CD4-positive, alpha-beta T cell treated with Interleukin-15 for 1 hour (primary cell): ENCODE measurements at places on chromosomes 1 and 21.

GRCh38 chr1:36922593-36923426 lies 111.5 kb downstream of the GRIK3 start:
- DNase-seq, result no peak

- DNase-seq, result no peak
Observed at GRCh38 chr1:51420867-51421627, 90.7 kb upstream of the TTC39A start.

DNA sequence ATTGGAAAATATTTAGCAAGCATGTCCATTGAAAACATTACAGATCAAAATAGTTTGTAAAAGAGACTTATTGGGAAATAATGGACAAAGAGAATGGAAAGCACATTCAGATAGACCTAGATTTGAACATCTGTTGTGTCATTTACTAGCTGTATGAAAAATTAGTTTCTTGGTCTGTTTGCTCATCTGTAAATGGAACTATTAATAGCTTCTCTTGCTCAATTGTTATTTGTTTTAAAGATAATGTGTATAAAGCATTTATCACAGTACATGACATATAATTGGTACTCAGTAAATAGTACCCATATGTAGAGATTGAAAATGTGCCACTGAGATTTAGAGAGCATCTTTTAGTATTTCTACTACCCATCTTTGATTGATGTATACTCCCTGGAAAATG lies 25.9 kb downstream of the RPAP2 start:
- DNase-seq, result no peak

DNA sequence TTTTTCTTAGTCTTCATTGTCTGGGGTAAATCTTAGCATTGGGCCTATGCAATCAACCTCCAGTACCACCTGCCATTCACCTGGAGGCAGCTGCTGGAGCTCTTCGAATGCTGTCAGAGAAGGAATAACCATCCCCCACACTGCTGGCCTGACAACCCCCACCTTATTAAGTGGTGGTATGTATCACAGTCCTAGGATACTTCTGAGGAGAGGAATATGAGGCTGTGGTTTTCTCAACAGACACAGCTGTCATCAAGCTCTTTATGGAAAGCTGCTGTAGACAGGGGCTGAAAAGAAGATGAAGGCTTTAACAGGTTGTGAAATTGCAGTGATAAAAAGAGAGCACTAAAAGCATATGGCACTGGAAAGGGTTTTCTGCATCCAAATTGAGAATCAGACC lies 61.7 kb downstream of the TSEN15 start:
- DNase-seq, result no peak

DNA sequence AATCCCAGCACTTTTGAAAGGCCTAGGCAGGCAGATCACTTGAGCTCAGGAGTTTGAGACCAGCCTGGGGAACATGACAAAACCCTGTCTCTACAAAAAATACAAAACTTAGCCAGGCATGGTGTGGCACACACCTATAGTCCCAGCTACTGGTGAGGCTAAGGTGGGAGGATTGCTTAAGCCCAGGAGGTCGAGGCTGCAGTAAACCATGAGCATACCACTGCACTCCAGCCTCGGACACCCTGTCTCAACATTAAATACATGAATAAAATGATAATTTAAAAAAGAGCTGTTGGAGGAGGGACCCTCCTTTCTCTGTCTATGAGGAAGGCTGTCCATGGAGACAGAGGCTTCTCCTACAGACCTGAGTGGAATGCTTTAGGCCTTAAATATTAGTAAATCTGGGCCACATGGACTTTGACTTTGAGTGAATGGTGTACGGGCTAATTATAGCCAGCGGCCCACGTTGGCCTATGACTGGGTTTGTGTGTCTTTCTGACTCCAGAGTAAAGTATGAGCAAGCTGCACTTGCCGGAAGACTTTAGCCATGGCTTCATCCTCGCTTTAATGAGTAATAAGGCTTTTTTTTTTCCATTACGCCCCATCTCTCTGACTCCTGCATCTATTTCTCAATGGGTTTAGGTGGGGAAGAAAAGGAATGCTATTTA lies 21.3 kb downstream of the RAB3B start:
- DNase-seq, result no peak

DNA sequence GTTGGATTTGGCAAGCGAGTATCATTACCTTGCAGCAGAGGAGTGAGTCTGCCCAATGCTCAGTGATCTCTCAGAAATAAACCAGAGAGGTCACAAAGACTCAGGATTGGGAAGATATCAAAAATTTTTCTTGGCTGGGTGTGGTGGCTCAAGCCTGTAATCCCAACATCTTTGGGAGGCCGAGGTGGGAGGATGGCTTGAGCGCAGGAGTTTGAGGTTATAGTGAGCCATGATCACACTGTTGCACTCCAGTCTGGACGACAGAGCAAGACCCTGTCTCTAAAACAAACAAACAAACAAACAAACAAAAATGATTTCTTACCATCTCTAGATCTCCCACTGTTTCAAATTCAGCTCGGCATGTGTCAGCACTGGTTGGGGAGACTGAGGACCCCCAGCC lies 13.3 kb upstream of the BECN2 start:
- DNase-seq, result no peak

DNA sequence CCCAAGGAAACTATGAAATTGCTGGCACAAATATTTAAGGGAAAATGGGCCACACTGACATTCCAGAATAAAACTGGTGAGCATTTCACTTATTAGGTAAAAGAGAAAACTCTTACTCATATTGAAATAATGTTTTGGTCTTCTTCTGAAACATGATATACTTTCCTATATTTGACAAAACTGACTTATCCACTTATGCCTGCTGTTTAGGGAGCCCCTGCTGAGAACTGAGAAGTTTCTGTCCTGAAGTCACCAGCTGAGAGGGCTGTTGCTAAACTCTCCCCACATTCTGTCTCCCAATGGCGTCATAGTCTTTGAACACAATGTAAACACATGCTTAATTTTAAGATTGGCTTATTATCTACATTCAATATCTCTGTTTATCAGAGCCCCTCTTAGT lies 46.8 kb upstream of the ZC3H11B start:
- DNase-seq, result no peak

- no peak for DNase-seq
Observed at GRCh38 chr1:17045634-17046333, 8.0 kb downstream of the SDHB start.

DNA sequence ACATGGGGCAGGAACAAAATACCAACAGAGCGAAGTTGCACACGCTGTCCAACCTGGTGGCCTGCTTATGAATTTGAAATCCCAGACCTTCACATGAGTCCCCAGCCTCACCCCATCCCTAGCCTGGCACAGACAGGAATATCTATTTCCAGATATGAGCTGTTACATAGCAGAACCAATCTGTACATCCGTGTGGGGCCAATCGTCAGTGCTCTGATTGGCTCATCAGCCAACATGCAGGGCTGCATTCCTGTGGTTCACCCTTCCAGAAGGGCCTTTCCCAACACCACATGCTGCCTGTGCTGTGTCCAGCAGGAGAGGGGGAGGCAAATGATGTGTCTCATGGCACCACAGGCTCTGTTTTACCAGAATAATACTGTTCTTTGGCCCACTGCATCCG lies 31.3 kb downstream of the CCN1 start:
- DNase-seq, result no peak

DNA sequence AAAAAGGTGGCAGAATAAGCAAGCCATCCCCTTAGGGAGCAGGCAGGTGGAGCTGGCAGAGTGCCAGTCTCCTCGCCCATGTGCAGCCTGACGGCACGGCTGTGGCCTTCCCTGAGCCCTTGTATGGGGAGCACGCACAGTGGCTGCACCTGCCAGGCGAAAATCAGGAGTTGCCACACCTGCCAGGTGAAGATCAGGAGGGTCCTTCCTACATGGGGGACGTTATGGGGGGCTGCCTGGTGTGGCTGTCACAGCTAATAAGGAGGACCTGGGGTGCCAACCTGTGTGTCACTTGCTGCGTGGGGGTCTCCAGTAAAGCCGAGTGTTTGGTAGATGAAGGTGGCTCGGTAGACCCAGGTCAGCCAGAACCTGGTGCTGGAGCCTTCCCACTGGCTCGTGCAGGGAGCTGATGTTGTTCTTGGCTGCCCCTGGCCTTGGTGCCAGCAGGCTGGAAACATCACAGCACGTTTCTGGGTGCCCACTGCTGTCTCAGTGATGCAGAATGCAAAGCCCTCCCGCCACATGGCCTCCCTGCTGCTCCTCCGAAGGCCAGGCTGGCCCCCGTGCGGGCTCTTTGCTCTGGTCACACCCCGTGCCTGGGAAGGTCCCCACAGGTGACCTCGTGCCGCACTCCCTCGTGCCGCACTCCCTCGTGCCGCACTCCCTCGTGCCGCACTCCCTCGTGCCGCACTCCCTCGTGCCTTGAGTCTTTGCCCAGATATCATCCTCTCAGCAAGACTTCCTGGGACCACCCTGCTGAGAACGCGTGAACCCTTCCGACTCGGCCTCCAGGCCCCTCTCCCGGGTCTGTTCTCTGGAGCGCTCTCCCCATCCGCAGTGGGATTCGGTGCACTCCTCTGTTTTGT lies 55.4 kb downstream of the SLC37A1 start:
- DNase-seq, result no peak

DNA sequence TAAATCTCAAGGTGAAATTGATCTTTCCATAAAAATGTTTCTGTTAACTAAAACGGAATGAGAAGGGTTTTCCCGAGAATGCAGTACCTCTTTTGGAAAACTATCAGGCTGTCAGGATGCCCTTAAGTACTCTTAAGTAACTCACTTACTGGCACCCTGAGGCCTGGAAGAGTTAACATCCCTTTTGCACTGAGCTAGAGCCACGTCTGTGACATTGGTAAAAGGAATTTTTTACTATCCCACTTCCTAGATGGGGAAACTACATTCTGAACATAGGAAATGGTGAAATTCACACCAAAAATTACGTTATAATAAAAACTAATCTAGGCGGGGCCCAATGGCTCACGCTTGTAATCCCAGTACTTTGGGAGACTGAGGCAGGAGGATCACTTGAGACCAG lies 39.7 kb upstream of the MAP10 start:
- no peak for DNase-seq

- no peak for DNase-seq
Observed at GRCh38 chr1:161531986-161532643, 7.8 kb downstream of the HSPA6 start.

- DNase-seq, result no peak
Observed at GRCh38 chr1:226728448-226728847, 10.6 kb downstream of the ITPKB start.

- DNase-seq, result peak; percentile 11
Observed at GRCh38 chr1:53366901-53367502, 39.1 kb upstream of the LRP8 start.

- DNase-seq, result no peak
Observed at GRCh38 chr21:28256420-28256831, 736.3 kb downstream of the LTN1 start.

- no peak for DNase-seq
Observed at GRCh38 chr1:229298887-229299503, 28.1 kb downstream of the RAB4A start.

DNA sequence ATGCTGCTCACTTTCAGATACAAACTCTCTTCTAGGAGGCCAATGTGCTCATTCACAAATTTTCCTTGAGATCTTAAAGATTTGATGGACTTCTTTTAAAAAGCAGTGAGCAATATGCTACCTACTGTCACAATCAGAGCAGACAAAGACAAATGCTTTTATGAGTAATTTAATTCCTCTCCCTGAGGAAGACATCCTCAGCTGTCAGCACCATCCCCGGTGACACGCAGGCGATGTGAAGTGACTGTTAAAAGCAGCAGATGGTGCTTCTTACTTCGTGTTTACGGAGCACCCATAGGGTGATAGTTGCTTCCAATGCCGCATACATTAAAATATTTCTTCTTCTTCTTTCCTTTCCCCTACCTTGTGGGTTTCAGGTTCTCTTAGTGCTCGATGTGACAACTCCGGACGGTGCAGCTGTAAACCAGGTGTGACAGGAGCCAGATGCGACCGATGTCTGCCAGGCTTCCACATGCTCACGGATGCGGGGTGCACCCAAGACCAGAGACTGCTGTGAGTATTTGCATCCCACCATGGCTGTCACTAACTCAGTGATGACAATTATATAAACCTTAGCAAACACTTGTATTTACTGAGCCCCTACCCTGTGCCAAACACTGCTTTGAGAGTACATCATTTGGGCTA lies 29.1 kb downstream of the LAMC2 start:
- DNase-seq, result no peak

DNA sequence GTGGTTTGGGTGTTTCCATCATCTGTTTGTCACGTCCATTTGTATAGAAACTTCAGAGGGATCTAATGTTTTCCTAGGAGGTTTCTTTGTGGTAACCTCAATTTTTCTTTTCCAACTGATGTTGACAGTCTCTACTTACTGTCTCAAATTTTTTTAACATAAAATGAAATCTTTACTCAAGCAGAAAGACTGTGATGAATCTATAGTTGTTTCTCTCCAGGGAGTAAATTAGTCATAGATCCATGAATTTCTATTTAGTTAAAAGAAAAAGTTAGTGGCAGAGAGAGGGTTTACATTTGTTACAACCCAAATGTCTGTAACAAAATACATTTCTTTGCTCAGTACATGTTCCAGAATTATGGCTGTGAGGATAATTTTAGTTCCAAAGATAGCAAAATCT lies 161.6 kb downstream of the DISP1 start:
- no peak for DNase-seq

DNA sequence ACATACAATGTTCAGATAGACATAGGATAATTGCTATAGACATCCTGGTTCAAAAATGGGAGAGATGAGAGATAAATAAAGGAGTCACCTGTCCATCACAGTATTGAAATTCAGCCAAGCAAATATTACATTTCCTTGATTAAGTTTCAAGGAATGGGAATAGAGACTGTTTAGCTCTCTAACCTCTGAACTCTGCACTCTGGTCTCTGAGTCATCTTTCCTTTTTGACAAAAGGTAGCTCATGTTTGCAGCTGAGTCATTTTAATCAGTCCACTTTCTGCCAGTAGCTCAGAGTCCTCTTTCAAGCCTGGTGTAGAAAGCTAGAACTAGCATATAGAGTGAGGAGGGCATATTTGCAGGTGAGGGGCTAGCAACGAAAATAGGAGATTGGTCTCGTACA lies 51.4 kb upstream of the GJA8 start:
- DNase-seq, result no peak

DNA sequence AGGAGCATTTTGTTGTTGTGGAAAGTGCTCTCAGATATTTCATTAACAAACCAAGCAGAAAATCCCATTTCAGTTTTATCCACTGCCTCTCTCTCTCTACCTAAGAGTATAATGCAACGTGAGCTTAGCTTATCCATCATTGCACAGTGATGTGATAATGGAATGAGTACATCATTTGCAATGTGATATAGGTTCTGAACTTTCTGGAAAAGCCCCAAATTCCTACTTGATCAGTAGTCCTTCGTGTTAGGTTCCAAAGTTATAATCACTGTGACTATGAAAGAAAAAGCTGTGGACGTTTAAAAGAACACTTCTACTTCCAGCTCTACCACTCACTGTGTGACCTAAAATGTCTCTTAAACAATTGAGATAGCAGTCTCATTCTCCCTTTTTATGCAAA lies 76.4 kb upstream of the PRMT6 start:
- no peak for DNase-seq

- no peak for DNase-seq
Observed at GRCh38 chr1:231039161-231040018, 664 bp downstream of the FAM89A start.
